Stimulated activated CD4-positive, alpha-beta T cell treated with anti-CD3 and anti-CD28 coated beads, Interleukin-1b, Interleukin-23, amount 100 ng/mL, for 48 hours (primary cell): ENCODE measurements at places on chromosomes 7 and 10.
A peak's percentile ranks its signal among the peaks of the same experiment; 100 is the strongest.

DNA sequence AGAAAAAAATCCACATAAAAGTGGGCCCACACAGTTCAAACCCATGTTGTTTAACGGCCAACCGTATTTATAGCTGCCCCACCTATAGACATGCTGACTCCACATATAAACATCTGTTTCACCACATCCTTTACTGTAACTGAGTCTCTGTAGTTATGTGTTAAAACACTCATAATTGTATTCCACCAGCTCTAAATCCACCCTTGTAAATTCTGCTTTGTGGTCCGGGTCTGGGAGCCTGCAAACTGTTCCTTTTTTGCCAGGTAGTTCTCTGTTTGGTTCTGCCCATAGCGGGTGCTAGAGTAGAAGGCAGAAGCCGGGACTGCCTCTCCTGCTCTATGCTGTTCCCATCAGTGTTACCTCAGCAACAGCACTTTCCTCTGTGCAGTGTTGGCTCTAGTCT lies 20.2 kb upstream of the FHIP2A start:
- no peak for DNase-seq

DNA sequence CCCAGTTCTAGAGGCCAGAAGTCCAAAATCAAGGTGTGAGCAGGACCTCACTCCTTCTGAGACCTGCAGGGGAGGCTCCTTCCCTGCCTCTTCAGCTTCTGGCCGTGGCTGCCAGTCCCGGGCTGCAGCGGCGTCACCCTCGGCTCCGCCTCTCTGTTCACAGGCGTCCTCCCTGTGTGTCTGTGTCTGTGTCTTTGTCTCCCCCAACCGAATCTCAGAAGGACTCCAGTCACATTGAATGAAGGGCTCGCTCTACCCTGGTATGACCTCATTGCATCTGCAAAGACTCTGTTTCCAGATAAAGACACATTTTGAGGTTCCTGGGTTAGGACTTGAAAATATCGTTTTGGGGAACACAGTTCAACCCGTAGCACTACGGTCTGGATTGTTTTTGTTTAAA lies 33.1 kb upstream of the GALNT11 start:
- peak; percentile 50 for DNase-seq

GRCh38 chr7:114986190-114987180 lies 64.6 kb downstream of the MDFIC start:
- no peak for DNase-seq

DNA sequence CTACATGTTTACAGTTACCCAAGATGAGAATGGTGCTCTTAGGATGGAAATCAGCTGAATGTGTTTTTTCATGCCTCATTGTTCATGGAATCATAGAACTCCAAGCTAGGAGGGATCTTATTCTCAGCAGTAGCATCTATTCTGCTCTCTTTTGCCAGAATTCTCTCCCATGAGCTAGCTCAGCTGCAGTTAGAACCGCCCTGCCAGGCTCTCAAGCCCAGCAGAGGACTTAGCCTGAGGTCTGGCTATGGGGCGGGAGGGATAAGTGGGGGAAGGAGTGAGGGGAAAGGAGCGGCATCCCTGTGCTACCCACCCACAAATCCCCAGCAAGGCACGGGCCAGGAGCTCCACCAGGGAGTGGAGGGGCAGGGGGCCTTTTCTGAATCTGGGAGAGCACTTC lies 120.7 kb upstream of the PLXNA4 start:
- DNase-seq, result no peak

DNA sequence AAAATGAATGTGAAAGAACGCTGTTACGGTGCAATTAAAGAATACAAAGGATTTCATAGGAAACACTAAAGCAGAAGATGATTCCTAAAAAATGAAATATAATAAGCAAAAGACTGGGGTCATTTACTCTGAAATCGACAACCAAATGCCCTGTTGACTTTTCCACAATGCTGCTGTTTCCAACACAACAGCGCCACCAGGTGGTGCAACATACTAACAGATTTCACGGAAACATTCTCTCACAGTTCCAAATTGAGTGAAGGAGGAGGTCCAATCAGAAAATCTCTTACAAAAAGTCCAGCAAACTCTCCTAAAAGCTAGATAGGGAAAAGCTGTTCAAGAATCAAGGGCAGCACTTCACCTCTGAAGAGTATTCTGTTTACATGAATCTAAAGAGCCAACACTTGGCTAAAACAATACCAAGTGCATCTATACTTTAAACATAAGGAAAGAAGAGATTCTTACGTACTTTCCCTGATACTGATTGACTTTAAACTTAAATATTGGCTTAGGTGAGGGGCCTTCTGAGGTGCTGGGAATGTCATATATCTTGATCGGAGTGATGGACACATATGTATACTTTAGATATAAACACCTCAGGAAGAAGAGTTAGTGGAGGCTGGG lies 55.9 kb downstream of the UPF2 start:
- DNase-seq, result peak; percentile 67

DNA sequence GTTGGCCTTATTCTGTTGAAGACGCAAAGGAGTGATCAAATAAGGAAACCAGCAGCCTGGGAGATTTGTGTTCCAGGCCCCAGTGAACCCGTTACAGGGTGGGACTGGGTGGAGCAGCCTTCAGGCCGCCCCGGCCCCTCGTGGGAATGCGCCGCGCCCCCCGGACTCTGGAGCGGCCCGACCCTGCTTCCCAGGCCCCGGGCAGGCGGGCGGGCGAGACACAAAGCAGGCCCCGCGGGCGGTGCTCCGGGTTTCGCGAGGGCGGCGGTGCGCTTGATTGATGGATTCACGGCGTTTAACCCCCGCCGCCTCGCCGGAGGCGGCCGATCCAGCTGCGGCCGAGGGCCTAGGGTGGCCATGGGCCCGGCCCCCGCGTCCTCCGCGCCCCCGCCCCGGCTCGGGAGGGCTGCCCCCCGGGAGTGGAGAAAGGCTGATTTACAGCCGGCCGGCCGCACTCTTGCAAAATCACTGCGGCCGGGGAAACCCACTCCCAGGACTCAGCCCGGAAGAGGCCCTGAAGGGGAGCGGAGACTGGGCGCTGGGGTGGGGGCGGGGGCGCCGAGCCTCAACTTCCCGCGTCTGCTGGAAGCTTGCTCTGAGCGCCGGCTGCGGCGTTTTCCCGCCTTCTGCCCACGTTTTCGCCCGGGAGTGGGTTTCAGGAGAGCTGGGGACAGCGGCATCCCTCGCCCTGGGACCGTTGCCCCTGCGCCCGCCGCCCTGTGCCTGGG lies 299.6 kb upstream of the NFE2L3 start:
- no peak for DNase-seq

DNA sequence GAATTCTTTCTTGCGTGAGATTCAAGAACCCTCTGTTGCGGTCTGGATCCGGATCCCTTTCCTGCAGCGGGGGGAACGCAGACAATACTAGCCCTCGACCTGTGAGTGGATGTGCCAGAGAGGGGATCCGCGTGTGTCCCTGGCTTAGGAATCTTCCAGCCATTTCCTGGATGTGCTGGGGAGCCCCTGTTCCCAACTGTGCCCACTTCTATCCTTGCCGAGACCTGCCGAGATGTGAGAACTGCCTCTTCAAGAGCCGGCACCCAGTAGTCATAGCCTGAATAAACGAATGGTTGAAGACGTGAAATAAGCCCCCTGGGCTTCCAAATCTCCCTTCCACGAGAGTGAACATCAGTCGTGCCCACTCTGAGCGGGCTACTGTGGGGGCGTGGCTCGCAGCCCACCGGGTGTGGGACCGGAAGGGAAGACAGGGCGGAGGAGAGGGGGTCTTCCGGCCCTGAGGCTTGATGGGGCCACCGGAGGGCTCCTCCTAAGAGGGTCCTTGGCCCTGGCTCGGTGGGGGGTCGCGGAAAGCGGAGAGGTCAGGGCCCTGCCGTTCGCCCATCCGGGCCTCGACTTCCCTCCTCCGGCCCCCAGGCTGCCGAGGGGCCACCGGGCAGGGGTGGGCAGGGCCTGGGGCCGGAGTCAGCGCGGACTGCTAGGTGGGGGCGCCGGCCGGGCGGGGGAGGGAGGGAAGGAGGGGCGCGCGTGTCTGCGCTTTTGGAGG lies 1.3 kb upstream of the CCDC136 start:
- DNase-seq, result no peak

- DNase-seq, result peak; percentile 3
Measured at GRCh38 chr7:42843205-42843800, 68.6 kb downstream of the C7orf25 start.

DNA sequence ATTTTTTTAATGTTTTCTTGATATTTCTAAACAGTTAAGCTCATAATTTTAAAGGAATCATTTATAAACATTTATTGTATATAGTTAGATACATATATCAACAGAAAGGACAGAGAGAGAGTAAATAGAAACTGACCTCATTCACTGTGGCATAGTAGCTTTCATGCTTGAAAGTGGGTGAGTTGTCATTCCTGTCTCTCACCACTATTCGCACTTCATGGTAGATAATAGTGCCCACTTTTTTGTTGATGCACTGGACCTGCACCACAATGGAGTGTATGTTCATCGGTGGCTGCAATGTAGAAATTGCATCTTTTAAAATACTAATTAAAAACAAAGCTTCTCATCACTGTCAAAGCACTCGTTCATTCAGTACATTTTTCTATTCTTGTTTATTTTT lies 432.0 kb downstream of the PCDH15 start:
- DNase-seq, result no peak

DNA sequence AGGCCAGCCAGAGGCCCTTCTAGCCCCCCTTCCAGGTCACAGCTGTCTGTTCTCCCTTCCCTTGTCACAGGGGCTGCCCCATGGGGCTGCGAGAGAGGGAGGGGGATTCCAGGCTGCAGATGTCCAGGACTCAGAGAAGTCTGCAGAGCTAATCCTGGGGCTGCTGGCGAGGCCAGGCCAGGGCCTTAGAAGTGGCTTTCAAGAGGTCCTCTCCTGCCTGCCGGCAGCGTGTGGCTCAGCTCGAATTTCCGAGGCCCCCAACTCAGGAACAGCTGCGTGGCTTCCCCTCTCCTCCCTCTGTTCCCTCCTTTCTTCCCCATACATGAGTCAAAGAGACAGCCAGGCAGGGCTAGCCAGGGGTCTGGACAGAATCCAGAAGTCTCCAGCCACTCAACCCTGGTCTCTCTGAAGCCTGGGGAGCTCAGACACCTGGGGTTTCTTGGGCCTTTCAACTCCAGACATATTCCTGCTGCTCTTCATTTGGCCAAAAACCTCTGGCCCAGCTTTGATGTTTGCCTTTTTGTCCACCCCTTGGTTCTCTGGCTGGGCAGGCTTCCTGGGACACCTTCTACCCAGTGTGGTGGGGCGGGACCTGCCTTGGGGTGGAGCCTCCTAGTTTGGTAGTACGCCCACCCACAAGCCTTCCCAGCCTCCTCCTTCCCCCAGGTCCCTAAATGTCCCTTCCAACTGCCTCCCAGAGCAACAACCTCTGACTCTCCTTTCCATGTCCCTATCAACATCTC lies 21.8 kb upstream of the EIF5AL1 start:
- no peak for DNase-seq

- DNase-seq, result no peak
Measured at GRCh38 chr10:113463777-113464176, 89.1 kb upstream of the HABP2 start.

GRCh38 chr7:18996583-18996982 lies 120.9 kb downstream of the TWIST1 start:
- no peak for DNase-seq

DNA sequence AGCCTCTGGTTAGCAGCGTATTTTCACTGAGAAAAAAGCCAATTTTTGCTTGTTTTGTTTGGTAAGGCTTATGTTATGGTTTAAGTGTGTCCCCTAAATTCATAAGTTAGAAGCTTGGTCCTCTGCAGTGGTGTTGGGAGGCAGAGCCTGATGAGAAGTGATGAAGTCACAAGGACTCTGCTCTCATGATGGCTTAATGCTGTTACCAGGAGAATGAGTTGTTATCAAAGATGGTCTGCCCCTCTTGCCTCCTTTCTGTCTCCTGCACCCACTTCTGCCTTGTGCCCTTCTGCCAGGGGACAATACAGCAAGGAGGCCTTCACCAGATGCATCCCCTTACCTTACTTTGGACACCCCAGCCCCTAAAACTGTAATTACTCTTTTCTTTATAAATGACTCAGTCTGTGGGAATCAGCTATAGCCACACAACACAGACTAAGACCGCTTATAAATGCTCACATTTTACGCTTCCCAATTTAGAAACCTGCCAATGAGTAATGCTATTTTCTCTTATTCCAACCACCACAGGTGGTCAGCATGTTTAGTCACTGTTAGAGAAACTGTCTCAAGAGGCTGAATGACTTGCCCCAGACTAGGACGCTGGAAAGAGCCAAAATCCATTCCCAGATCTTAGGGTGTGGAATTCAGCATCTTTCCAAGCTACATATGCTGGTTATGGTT lies 6.1 kb upstream of the PKD1L1 start:
- no peak for DNase-seq

DNA sequence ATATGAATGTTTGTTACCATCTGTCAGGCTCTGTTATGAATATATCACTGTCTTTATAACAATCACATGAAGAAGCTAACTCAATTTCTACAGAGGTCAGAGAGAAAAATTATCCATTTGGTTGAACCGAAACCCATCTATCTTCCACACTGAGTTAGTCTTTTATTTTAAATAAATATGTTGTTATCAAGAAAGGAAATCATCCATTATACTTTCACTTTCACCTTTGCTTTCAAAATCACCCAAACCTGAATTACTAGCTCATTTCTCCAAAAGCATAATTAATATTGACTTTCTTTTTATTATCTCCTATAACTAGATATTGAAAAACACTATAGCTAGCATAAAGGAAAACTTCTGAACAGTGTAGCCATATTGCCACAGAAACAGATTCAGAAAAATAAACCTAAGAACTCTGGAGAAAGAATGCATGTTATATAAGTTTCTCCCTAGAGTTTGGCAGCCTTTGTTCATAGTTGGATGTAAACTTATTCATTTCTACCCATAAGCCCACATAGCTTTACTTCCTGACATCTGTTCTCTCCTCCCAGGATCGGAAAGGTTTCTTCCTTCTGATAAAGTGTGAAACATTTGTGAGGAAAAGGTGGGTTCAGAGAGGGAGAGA lies 66.0 kb downstream of the NPSR1 start:
- no peak for DNase-seq

- peak; percentile 36 for DNase-seq
Measured at GRCh38 chr7:29921404-29922010, 68.1 kb downstream of the SCRN1 start.

DNA sequence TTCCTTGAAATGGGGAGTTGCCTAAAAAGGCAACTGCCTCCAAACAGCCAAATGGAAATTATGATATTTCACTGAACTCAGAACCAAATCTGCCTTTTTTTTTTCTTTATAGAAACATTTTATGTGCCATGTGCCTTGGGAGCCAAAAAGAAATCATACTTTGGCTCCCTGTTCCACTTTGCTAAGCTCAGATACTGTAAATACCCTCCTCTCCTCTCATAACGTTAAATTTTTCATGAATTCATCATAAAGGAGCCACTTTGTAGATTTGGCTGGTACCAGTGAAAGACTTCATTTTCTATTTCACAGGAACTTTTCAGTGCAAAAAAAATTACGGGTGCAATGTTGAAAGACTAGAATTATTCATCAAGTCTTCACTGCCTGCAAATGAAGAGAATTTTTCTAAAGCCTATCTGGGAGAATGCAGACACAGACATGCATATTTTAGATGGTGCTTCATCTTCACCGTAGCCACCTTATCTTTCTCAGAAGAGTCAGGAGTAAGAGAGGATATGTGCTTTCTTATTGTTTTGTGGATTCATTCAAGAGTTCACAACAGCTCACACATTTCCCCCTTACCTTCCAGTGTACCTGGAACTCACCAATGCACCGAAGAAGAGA lies 742.3 kb upstream of the GALNT17 start:
- no peak for DNase-seq
